Activated CD4-positive, alpha-beta T cell treated with anti-CD3 and anti-CD28 coated beads, Interleukin-2, amount 50 U/mL, for 24 hours (primary cell): ENCODE measurements at places on chromosomes 6 and 20.

DNA sequence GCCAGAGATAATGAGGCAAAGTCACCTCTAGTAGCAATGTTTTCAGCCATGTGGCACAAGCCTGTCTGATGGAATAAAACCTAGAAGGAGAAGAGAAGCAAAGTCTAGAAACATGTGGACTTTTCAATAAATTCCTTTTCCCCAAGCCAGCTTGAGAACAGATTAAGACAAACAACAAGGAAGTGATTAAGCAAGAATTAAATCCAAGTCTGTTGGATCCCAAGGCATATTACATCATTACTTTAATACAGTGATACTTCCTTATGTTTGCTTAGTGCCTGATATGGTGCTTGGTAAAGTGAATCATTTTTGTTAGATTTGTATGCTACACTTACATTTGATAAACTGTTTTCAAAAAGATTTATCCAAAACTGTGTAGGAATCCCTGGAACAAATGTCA lies 260.3 kb upstream of the FAM83B start:
- no peak for DNase-seq

DNA sequence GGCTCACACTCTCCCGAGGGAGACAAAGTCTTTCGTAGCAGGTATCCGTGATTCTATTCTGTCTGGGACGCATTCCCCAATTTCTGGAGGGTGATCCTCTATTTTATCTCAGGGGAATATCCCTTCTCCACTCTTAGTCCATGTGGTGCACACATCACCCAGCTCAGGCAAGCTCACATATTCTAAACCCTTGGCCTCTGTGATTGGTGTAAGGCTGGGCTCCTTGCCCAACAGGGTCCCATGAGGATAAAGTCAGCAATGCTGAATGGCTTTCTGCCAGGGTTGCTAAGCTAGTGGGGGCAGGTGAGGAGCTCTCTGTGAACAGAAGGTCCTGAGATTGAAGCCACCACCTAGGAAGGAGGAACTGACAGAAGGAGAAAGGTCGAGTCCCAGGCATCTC lies 137.2 kb downstream of the CDH26 start:
- no peak for DNase-seq

GRCh38 chr6:7035837-7036249 lies 71.9 kb upstream of the RREB1 start:
- no peak for DNase-seq

- peak; percentile 10 for DNase-seq
Observed at GRCh38 chr6:36546308-36546919, 865 bp downstream of the STK38 start.

GRCh38 chr20:18580012-18580411 lies 7.8 kb upstream of the DTD1 start:
- no peak for DNase-seq

- no peak for DNase-seq
Observed at GRCh38 chr6:106572436-106572835, 56.9 kb downstream of the RTN4IP1 start.

- DNase-seq = no peak
Observed at GRCh38 chr6:22294301-22294700, 2.5 kb downstream of the PRL start.

DNA sequence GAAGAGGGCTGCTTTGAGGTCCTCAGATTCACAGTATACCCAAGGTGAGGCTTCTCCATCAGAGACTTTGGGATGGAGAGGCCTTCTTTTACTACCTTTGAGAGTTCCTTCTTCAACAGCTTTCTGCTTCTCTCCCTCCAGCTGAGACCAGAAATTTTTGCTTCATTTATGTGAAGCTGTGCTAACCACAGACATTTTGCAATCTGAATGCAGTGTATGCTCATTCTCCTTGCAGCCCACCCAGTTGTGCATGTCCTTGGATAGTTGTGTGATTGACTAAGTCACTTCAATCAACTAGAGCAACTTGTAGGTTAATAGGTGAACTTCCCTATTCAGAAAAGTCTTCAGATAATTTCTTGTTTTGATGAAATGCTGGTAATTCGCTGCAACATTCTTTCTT lies 20.1 kb downstream of the DCBLD1 start:
- DNase-seq = no peak

- DNase-seq = no peak
Observed at GRCh38 chr6:161644521-161644920, 370.7 kb upstream of the AGPAT4 start.

DNA sequence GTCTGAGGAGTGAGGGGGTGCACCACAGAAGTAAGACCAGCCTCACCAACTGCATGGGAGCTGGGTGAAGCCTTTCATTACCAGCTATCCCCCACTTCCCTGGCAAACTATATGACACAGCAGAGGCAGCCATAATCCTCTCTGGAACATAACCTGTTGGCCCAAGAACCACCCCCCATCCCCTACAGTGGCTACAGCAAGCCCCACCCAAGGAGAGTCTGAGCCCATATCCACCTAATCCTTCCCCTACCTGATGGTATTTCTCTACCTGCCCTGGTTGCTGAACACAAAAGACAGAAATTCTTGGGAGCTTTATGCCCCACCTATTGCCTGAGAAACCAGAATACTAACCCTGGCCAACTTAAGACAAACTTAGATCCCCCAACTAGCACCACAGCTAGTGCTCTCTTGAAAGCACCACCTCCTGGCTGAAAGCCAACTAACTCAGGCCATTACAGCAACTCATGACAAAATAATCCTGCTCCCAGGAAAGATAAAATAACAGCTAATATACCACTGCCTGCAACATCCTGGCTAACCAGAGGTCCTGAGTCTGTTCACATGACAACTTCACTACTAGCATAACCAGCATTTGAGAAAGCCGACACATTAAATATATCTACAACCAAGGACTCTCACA lies 11.2 kb downstream of the RNGTT start:
- no peak for DNase-seq

GRCh38 chr6:34341481-34341971 lies 50.9 kb downstream of the NUDT3 start:
- no peak for DNase-seq

DNA sequence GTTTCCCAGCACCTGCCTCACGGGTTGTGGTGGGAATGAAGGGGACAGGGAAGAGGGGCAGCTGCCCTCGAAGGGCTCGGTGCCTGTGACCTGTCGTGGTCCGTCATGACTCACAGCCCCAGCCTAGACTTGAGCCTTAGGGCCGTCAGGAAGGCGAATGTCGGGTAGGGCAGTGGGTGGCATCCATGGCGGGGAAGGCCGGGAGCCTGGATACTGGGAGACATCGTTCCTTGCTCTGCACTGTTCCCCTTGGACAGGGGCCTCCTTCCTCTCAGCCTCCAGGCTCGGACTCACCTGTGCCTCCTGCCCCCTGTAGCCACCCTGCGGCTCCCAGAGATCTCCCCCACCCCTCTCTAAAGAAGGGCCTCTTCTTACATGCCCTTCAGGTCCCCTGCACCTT lies 52.2 kb upstream of the APCDD1L start:
- no peak for DNase-seq

DNA sequence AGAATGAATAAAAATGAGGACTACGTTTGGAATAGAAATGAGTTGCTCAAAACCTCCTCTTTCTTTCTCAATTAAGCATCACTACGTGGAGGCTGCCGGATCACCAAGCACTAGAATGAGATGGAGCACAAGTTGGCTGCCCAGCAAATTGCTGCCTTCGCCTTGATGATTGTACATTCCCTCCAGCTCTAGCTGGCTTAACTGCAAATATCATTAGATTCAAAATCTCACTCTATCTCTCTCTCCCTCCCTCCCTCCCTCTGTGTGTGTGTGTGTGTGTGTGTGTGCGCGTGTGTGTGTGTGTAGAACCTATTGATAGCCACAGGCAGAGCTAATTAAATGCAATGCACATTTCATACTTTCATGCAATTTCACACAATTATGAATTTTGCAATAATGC lies 310.7 kb upstream of the CDH4 start:
- no peak for DNase-seq

GRCh38 chr6:12077021-12077710 lies 65.1 kb downstream of the HIVEP1 start:
- no peak for DNase-seq

DNA sequence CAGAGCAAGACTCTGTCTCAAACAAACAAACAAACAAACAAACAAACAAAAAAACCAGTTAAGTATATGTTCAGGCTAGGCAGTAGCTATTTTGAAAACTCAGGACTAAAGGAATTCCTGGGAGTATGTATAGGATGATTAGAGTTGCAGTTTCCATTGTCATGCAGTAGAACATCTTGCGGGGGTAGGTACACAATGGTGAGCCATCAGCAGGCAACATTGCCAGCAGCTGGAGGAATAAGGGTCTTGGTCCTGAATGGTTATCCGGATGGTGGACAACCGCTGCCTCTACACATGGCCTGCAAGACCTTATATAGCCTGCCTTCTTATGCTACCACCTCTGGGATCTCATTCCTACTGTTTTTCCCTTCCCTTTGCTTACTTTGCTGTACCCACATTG lies 297.5 kb downstream of the SOX4 start:
- no peak for DNase-seq

DNA sequence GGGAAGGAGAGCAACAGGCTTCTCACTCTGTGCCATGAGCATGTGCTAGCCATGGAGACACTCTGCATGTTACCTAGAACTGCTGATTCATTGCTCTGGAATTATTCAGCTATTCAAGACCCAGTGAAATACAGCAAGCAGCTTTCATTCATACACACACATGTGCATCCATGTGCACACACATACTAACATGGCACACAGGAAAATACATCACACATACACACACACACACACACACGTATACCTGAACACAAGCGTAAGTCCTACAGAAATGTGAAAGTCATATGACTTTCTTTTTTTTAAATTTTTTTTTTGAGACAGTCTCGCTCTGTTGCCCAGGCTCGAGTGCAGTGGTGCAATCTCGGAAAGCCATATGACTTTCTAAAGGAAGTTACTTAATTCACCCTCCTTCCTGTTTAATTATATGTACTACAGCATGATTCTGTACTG lies 108.2 kb upstream of the NFATC2 start:
- DNase-seq = no peak

DNA sequence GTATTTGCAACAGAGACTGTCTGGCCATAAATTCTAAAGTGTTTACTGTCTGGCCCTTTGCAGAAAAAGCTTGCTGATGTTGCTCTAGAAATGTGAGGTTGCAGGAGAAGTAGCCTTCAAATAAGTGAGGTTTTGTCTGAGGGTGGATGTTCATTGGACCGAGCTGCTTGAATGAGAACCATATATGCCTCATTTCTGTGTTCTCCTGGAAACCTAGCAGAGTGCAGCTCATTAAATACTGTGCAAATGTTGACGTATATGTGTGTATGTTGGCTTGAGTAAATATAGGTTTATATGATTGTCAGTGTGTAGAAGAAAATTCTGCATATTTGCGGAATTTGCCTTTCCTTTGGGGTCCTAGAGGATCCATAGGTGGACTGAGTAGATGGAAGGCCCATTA lies 39.0 kb downstream of the CHMP4B start:
- no peak for DNase-seq

GRCh38 chr6:255751-256083 lies 36.6 kb upstream of the DUSP22 start:
- DNase-seq = no peak

GRCh38 chr20:53707371-53708055 lies 113.9 kb upstream of the ZNF217 start:
- DNase-seq = no peak

GRCh38 chr6:33578588-33579011 lies 1.5 kb downstream of the BAK1 start:
- DNase-seq = no peak

GRCh38 chr6:115618256-115618655 lies 442.4 kb downstream of the FRK start:
- no peak for DNase-seq

DNA sequence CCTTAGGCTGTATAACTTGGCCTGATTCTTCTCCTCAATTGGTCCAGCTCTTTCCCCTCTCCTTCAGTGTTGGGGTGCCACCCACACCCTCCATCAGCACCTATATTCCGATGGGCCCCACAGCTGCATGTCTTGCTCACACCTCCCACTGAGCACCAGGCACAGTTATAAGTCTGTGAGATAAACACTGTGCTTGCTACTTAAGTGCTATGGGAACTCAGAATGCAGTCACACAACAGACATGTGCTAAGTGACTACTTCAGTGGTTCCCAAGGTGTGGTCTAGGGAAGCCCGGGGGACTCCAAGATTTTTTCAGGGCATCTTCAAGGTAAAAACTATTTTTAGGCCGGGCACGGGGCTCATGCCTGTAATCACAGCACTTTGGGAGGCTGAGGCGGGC lies 7.3 kb downstream of the ZC3H12D start:
- DNase-seq = no peak

DNA sequence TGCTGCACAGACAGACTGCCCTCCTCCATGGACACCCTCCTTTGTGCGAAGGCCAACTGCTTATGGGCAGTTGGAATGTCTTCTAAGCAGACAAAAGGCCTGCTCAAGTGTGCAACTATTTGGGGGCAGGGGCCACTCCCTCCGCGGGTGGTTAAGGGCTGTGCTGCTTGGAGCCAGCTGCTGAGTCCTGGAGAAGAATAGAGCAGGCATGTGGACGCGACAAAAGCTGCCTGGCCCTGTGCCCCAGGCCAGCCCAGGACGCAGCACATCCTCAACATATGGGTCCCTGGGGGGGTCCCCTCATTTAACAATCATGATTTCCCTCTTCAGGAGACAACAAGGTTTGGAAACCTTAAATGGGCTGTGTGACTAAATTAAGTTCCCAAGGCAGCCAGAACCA lies 45.5 kb upstream of the ENTPD6 start:
- no peak for DNase-seq

DNA sequence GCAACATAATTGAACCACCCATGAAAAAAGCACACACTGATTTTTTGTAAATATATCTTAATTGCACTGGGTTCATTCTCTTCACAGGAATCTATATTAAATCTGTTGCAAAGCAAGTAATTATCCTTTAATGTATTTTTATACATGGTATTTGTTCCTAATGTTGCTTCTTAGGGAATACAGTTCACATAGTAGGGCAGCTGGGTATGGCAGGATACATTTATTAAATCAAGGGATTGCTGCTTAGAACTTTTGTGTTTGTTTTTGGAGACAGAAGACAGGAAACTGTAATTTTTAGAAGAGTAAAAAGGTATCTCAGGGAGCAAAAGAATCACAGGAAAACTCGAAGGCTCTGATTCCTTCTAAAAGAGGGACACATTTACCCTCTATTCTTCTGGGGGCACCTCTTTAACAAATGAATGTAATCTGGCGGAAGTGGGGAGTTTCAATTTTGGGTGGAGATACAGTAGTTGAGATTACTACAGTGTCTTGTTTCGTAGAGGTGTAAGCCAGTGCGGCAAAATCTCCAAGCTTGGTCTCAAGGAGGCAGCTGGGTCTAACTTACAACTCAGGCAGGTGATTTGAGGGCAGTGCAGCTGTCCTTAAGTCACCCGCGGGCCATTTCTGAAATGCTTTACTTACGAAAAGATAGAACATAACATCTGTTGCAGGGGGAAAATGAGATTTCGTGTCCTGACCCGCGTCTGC lies 812 bp upstream of the SMIM13 start:
- peak; percentile 7 for DNase-seq

- DNase-seq = no peak
Observed at GRCh38 chr6:40075056-40075590, 140.9 kb upstream of the MOCS1 start.

GRCh38 chr20:34437330-34437986 lies 74.4 kb downstream of the ITCH start:
- DNase-seq = no peak
